ENCODE measurements at places on chromosomes 7 and 10. TPM values are rescaled to one million over a fixed set of nuclear protein-coding genes. Genes with fewer than 3 reads are reported as not detected.

ODAD2 gene
- 0.82 TPM for total RNA-seq

CDNF gene
- total RNA-seq, result 0.82 TPM

TBXAS1 gene
- 2.9 TPM for total RNA-seq

AOAH gene
- 3.7 TPM for total RNA-seq

FLNC gene
- 2.4 TPM for total RNA-seq

HKDC1 gene
- 0.41 TPM for total RNA-seq

NEUROG3 gene
- total RNA-seq, result not detected
